ENCODE measurements at places on chromosomes 3 and 15.
A peak's percentile ranks its signal among the peaks of the same experiment; 100 is the strongest.

DNA sequence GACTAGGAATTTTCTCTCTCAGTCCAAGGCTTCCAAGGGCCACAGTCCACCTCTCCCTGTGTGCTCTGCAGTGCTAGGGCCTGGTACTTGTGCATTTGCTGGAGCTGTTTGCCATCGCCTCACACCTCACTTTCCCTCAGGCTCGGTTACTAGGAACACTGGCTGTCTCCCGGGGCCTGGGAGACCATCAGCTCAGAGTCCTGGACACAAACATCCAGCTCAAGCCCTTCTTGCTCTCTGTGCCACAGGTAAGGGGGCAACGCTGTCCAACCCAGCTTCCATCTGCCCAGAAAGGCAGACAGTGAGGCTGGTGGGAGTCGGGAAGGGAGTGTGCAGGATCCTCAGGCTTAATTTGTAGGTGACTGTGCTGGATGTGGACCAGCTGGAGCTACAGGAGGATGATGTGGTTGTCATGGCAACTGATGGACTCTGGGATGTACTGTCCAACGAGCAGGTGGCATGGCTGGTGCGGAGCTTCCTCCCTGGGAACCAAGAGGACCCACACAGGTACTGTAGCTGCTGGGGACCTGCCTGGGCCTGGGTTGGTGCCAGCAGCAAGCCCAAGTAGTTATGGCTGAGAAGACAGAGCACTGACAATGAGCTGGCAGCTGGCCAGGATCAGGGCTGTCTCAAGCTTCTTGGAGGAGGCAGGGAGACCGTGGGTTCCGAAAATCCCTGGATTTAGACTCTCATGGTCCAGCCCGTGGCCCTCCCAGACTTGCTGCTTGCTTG, 3.4 kb downstream of the PPM1M start:
- no peak for DNase-seq
- no peak overlapping the region for H3K27ac ChIP-seq
- no peaks in the 10 kb centered on the region for H3K4me1 ChIP-seq
- H3K27me3 ChIP-seq = no peaks in the 10 kb centered on the region
- H3K36me3 ChIP-seq = peaks cover 6% of the 10 kb centered on the region

- H3K27ac ChIP-seq = no peak overlapping the region
- no peaks in the 10 kb centered on the region for H3K36me3 ChIP-seq
- H3K4me3 ChIP-seq = no peak overlapping the region
- no peak for DNase-seq
Measured at GRCh38 chr3:126480861-126481260, 5.2 kb upstream of the ZXDC start.

DNA sequence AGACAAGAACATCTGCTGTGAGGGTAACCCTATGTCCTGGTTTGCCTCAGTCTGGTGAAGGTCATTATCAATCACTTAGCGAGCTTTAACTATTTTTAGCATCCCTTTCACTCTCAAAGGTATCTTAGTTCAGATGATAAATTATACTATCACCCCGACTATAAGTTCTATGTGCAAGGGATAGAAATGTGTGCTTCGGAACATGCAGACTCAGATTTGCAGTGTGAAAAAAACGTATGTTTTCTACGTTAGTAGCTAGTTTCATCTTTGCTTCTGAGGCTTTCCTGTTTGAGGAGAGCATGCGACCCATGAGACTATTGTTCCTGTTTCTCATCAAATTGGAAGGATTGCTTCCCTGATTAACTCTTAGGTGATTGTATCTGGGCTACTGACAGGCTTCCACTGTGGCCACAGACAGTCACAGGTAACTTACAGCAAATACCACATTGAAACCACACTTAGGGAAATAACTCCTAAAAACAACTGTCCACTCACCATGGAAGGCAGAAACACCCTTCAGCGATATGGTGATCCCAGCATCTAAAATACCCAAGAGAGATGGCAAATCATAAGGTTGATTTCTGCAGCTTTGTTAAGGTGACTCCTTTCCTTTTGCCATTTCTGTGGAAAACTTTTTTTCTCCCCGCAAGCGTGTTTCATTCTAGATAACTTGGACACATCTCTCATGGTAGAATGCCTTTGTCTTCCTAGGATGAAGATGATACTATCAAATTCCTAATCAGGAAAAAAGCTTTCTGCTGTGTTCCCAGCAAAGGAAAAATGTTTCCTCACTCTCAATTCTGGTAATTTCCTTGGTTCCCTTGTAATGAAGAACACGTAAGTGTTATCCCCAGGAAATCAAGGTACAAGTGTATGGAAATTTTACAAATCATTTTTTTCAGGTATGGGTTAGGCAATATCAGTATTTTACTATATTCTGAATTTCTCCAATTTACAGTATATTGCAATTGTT, 5.2 kb downstream of the GCSAM start:
- no peak overlapping the region for H3K4me3 ChIP-seq
- no peak for DNase-seq
- H3K27ac ChIP-seq = no peak overlapping the region
- H3K27me3 ChIP-seq = no peaks in the 10 kb centered on the region

GRCh38 chr3:113008117-113008516, 17.3 kb downstream of the GTPBP8 start:
- H3K4me1 ChIP-seq = no peaks in the 10 kb centered on the region
- H3K36me3 ChIP-seq = peaks cover 11% of the 10 kb centered on the region
- H3K27ac ChIP-seq = no peak overlapping the region
- no peak overlapping the region for H3K4me3 ChIP-seq
- H3K27me3 ChIP-seq = no peaks in the 10 kb centered on the region
- DNase-seq = no peak

- no peaks in the 10 kb centered on the region for H3K4me1 ChIP-seq
- no peak overlapping the region for H3K4me3 ChIP-seq
- no peaks in the 10 kb centered on the region for H3K27me3 ChIP-seq
- peak; percentile 69 for DNase-seq
- no peaks in the 10 kb centered on the region for H3K36me3 ChIP-seq
Measured at GRCh38 chr15:26889298-26889898, 22.5 kb downstream of the GABRA5 start.
